Activated naive CD8-positive, alpha-beta T cell treated with anti-CD3 and anti-CD28 coated beads for 36 hours (primary cell): ENCODE measurements at places on chromosomes 12 and 14.

DNA sequence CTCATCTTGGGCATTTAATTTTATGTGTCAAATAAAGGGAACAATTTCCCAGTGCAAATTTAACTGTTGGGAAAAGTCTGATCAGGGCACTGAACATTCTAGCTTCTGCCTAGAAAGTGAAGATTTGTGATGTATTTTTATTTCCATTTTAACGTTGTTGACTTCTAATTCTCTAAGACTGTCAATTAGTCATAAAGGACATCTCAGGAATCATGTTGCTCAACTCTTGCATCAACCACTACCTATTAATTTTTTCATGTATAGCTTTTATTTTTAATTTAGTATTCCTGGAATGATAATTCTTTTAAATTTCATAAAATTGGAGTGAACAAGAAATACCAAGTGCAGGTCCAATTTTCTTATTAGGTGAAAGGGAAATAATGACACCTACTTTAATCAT, 87.9 kb upstream of the METAP2 start:
- H3K4me1 ChIP-seq, result no peaks in the 10 kb centered on the region
- no peaks in the 10 kb centered on the region for H3K27me3 ChIP-seq
- H3K36me3 ChIP-seq, result no peaks in the 10 kb centered on the region
- no peak overlapping the region for H3K4me3 ChIP-seq

DNA sequence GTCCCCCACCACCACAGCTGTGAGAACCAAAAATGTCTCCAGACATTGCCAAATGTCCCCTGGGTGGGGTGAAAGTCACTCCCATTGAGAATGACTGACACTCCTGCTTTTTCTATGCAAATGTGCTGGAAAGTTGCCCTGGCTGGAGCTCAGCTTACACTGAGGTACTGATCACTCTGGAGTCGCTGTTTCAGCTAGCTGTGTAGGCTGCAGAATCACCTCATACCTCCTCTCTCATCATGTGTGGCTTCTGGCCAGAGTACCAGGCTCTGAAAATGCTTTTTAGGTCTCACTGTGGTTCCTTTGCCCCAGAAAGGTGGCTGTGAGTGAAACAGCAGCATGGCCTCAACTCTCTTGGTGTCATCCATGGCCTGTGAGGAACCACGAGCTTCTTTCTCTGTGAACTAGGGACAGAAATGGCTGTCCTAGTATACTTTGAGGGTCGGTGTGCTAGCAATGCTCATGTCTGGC, 414.4 kb downstream of the DPF3 start:
- peaks cover 42% of the 10 kb centered on the region for H3K4me1 ChIP-seq
- H3K27me3 ChIP-seq, result peaks cover 36% of the 10 kb centered on the region
- H3K4me3 ChIP-seq, result no peak overlapping the region
- H3K27ac ChIP-seq, result no peak overlapping the region

GRCh38 chr12:72274931-72275330, 2.8 kb downstream of the TRHDE start:
- H3K4me3 ChIP-seq, result no peak overlapping the region
- DNase-seq, result no peak
- H3K4me1 ChIP-seq, result peaks cover 3% of the 10 kb centered on the region
- H3K27me3 ChIP-seq, result peaks cover 62% of the 10 kb centered on the region
- H3K36me3 ChIP-seq, result no peaks in the 10 kb centered on the region
- no peak overlapping the region for H3K27ac ChIP-seq

- no peak overlapping the region for H3K4me3 ChIP-seq
- H3K4me1 ChIP-seq, result peaks cover under 1% of the 10 kb centered on the region
- DNase-seq, result no peak
- H3K27ac ChIP-seq, result no peak overlapping the region
- no peaks in the 10 kb centered on the region for H3K27me3 ChIP-seq
Observed at GRCh38 chr12:10590966-10591365, 22.4 kb downstream of the MAGOHB start.

- peaks cover 43% of the 10 kb centered on the region for H3K4me1 ChIP-seq
- peak; percentile 85 for DNase-seq
- H3K27me3 ChIP-seq, result no peaks in the 10 kb centered on the region
- peaks cover 2% of the 10 kb centered on the region for H3K36me3 ChIP-seq
Observed at GRCh38 chr14:101731187-101732080, 30.1 kb upstream of the PPP2R5C start.

DNA sequence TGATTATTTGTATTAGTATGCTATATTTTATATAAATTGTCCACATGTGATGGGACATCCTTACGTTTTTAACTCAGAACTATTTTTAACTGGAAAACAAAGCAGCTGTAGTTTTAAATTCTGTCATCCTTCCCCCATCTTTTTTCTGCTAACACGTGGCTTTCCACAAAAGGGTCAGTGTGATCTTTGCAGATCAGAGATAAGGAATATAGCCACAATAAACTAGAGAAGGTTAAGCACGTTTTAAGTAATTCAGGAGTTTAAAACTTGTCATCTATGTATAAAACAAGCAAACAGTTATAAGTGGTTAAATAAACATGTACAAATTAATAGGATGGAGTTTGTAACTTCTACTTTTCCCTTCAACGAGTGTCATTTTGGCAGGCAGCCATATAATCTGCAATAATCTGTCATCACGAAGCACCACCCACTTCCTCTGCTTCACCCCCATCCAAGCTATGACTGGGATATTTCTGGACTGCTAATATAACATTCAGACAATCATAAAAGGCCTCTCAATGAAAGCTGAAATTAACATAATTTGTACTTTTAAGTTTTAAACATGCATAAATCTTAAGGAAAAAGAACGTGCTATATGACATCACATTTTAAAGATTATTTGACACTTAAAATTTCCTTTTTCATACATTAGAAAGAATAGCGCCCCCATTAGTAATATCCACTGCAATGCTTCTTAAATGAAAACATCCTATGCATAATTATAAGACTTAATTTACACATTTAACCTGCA, 15.3 kb downstream of the TAOK3 start:
- peaks cover 24% of the 10 kb centered on the region for H3K36me3 ChIP-seq
- peak overlapping the region; percentile 85 for H3K4me3 ChIP-seq

- H3K27ac ChIP-seq, result no peak overlapping the region
- no peak overlapping the region for H3K4me3 ChIP-seq
- H3K4me1 ChIP-seq, result no peaks in the 10 kb centered on the region
- DNase-seq, result no peak
- H3K36me3 ChIP-seq, result no peaks in the 10 kb centered on the region
Observed at GRCh38 chr12:95694136-95694535, 96.4 kb downstream of the NTN4 start.

- H3K36me3 ChIP-seq, result no peaks in the 10 kb centered on the region
- no peaks in the 10 kb centered on the region for H3K4me1 ChIP-seq
- H3K27me3 ChIP-seq, result no peaks in the 10 kb centered on the region
- H3K27ac ChIP-seq, result no peak overlapping the region
- DNase-seq, result no peak
Observed at GRCh38 chr12:40999210-40999609, 188.9 kb upstream of the PDZRN4 start.

DNA sequence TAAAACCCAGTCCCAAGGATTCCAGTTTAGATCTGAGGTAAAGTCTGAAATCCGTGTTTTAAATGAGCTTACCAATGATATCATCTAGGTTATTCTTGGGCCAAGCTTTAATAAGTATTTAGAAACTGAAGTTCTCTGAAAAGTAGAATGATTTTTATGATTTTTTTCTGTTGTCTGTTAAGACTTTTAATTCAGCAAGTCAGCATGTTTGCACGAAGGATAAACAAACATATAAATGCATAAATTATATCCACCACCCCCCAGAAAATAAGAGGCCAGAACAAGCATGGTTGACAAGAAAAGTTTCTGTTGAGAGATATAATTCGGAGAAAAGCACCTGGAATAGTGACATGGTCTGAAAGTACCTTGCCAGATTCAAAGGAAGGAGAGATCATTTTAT, 655.7 kb downstream of the NOVA1 start:
- H3K36me3 ChIP-seq, result no peaks in the 10 kb centered on the region
- H3K27me3 ChIP-seq, result no peaks in the 10 kb centered on the region
- no peak overlapping the region for H3K4me3 ChIP-seq
- H3K27ac ChIP-seq, result no peak overlapping the region
- DNase-seq, result no peak

DNA sequence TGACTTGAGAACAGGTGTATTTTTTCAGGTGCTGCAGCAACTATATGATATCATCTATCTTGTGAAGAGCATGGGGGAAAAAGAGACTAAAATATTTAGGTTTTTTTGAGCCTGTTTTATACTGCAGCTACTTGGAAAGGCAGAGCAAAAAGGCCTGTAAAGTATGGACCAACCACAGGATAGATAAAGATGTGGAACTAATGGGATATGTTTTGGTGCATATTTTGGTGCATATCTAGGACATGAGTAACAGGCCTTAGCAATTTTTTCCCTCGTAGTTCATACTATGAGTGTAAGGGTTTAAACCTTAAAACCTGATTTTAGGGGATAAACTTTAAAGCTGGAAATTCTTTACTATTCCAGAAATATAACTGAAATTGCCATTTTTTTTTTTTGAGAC, 6.0 kb upstream of the GTSF1 start:
- no peak for DNase-seq
- no peaks in the 10 kb centered on the region for H3K4me1 ChIP-seq
- no peaks in the 10 kb centered on the region for H3K36me3 ChIP-seq
- H3K4me3 ChIP-seq, result no peak overlapping the region
- peaks cover 4% of the 10 kb centered on the region for H3K27me3 ChIP-seq

DNA sequence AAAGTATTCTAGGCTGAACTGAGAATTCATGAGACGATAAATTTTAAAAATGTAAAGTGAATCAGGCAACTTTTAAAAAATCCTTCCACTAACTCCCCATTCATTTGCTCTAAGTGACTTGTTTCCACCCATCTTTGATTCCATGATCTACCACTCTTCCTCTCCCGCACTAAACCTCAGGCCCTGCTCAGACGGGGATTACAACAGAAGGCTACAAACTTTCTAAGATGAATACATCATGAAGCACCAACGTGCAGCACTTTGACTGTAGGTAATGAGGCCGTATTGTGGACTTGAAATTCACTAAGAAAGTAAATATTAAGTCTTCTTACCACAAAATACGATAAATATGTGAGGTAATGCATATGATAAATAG, 30.0 kb downstream of the TMEM132D start:
- DNase-seq, result no peak
- H3K27me3 ChIP-seq, result peaks cover 7% of the 10 kb centered on the region
- no peaks in the 10 kb centered on the region for H3K36me3 ChIP-seq
- no peak overlapping the region for H3K27ac ChIP-seq

DNA sequence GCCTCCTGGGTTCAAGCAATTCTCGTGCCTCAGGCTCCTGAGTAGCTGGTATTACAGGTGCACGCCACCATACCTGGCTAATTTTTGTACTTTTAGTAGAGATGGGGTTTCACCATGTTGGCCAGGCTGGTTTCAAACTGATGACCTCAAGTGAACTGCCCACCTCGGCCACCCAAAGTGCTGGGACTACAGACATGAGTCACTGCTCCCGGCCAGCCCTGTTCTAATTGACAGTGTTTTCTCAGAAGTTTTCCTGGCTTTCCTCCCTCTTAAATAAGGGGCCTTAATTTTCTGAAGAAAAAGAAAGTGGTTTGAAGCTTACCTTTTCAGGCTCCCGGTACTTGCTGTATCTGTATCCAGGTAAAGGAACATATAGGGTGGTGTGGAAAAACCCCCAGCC, 1.7 kb downstream of the HAL start:
- H3K4me1 ChIP-seq, result peaks cover 7% of the 10 kb centered on the region
- no peak overlapping the region for H3K4me3 ChIP-seq
- no peak for DNase-seq

- H3K36me3 ChIP-seq, result no peaks in the 10 kb centered on the region
- H3K27me3 ChIP-seq, result no peaks in the 10 kb centered on the region
- no peak overlapping the region for H3K27ac ChIP-seq
- no peak overlapping the region for H3K4me3 ChIP-seq
- DNase-seq, result no peak
- no peaks in the 10 kb centered on the region for H3K4me1 ChIP-seq
Observed at GRCh38 chr14:104361921-104362681, 217.5 kb upstream of the C14orf180 start.

DNA sequence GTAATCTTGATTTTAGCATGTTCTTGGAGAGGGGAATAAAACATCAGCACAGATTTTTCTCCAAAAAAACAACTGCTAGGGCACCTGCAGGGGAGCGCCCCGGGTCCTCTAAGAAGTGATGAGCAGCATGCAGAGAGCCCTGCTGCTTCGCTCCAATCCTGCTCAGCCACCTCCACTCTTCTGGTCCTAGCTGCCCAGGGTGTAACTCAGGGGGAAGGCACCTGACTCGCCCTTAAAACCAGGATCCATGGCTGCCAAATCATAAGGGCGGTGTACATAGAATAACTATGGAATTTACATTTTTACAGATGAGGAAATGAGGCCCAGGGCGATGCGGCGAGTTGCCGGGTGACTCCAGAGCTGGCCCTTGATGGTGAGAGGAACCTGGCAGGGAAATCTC, 204.7 kb downstream of the CALM1 start:
- H3K36me3 ChIP-seq, result no peaks in the 10 kb centered on the region
- peaks cover 5% of the 10 kb centered on the region for H3K27me3 ChIP-seq
- no peak for DNase-seq

DNA sequence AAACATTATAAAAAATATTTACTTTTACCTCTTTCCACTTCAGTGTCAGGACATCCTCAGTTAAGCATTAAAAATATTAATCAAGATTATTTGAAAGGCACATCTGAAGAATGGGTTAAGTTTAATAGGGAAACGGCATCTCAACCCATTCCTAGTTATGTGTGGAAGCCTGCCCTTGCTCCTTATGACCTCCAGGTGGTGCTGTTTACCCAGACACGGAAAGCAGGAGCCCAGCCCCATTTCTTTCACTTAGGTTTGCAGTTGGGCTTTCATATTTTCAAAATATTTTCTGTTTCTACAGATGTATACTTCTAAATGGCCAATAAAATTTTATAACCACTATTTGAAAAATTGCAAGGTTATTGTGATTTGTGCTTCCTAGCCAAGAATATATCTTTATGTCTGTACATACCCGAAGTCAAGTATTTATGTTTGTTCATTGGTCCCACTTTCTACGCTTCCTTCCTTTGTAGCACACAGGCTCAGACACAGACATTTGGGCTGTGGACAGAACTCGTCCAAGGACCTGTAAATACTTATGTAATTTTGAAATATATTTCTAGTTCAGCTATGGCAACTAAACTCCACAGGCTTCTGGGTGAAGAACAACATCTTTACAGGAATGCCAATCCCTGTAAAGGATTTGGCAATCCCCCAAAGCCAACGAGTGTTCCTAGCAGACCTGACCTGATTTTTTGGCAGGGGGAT, 247.1 kb downstream of the AKAP6 start:
- H3K27me3 ChIP-seq, result no peaks in the 10 kb centered on the region
- H3K4me3 ChIP-seq, result no peak overlapping the region
- DNase-seq, result no peak
- H3K4me1 ChIP-seq, result no peaks in the 10 kb centered on the region
- no peak overlapping the region for H3K27ac ChIP-seq

DNA sequence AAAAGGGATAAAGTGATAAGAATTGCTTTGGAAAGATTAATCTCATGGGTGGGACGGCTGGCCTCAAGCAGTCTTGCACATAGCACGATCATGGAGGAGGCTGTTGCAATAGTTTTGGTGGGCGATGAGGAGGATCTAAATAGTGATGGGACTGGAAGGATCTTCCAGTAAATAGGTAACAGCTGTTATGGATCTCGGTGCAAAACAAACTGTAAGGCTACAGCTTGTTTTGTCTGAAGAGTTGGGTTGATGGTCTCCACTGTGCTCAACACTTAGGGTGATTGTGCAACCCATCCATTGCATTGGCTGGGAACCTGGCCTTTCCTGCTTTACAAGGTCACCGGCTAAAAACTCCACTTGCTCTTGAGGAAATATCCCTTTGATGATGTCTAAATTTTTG, 21.0 kb downstream of the IGF1 start:
- H3K27me3 ChIP-seq, result peaks cover 38% of the 10 kb centered on the region
- DNase-seq, result no peak
- no peaks in the 10 kb centered on the region for H3K36me3 ChIP-seq
- H3K4me3 ChIP-seq, result no peak overlapping the region

- no peak for DNase-seq
- H3K4me1 ChIP-seq, result peaks cover 7% of the 10 kb centered on the region
- peaks cover 1% of the 10 kb centered on the region for H3K36me3 ChIP-seq
Observed at GRCh38 chr14:50943261-50943942, 881 bp downstream of the PYGL start.
